Right atrium auricular region (tissue), 2 donors: ENCODE measurements at places on chromosomes 5 and 9. TPM values are rescaled to one million over a fixed set of nuclear protein-coding genes. Genes with fewer than 3 reads are reported as not detected.

ELP1 gene
- total RNA-seq, result 14.7 TPM

MEIKIN gene
- total RNA-seq, result not detected

TTC33 gene
- total RNA-seq, result 10.2 TPM

MEGF10 gene
- 3.0 TPM for total RNA-seq

DOCK2 gene
- 5.4 TPM for total RNA-seq

PIP5K1B gene
- total RNA-seq, result 18.4 TPM

ZNF367 gene
- total RNA-seq, result 0.75 TPM

GRCh38 chr9:128053560-128053959 lies 13.6 kb downstream of the NAIF1 start:
- DNase-seq, result no peak

DNA sequence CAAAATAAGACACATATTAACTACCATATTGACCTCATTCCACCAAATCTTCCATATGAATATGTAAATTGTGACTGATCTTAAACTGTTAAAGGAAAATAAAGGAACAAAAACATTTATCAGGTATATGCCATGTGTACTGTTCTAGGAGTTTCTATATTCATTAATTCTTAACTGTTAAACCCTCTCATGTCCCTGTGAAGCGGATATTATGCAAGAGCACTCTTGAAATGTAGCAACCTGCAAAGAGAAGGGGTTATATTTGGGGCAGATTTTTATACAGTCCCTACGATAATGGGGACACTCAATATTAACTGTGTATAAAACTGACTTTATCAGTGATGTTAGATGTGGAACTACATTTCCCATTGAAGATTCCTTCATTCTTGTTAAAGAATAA lies 184.9 kb upstream of the OR13F1 start:
- DNase-seq, result no peak

DNA sequence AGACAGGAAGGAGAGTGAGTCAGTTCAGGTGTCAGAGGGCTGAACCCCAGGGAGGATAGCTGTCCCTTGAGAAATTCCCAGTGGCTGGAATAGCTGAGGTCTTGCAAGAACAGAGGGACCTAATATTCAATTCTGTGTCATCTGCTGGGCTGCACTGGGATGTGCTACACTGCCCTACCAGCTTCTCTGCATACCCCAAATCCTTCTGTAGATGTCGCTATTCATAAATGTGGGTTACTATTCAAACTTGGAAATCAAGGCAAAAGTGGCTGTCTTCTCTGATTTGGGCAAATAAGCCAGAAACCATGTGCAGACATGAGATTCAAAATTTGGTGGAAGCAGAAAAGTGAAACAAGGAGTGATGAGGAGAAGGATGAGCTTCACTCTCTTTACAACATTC lies 16.3 kb downstream of the TNFSF8 start:
- no peak for DNase-seq

DNA sequence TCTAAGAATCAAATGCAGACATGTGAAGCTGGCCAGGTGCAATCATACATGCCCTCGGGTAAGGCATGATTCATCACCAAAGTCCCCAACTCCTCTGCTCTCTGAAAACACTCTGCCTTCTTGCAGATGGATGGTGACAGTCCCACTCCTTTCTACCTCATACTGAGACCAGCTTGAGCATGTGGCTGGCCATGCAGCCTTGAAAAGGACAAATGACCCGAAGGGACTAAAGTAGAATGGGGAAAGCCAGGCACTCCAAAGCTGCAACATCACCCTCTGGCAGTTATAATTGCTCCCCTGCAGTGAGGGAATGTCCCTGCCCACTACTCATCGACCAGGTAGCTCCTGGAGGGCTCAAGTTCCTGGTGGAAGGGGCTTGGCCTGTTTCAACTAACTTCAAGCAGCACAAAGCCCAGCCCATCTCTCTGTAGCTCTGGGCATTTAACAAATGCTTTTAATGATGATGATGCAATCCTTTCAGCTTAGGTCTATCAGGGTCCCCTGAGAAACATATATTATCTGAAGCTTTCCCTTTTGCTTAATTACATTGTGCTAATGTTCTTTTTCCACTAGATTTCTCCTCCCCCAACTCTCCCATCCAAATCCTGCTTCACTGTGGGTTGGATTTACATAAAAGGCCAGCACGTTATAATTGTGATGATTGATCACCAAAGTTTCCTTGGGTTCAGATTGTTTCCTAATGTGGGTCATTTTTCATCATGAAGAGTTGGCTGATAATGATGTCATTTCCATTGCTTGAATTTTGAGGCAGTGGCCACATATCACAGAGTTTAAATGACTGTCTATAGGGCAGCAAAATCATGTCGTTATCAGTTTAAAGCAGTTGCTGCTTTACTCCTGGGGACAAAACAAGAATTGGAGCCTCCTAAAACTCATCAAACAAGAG lies 436.5 kb upstream of the SLC30A5 start:
- DNase-seq, result no peak

- no peak for DNase-seq
Measured at GRCh38 chr5:43315682-43316081, 2.5 kb upstream of the HMGCS1 start.

- DNase-seq, result peak; percentile 38
Measured at GRCh38 chr9:34996905-34997279, 7.3 kb downstream of the DNAJB5 start.

DNA sequence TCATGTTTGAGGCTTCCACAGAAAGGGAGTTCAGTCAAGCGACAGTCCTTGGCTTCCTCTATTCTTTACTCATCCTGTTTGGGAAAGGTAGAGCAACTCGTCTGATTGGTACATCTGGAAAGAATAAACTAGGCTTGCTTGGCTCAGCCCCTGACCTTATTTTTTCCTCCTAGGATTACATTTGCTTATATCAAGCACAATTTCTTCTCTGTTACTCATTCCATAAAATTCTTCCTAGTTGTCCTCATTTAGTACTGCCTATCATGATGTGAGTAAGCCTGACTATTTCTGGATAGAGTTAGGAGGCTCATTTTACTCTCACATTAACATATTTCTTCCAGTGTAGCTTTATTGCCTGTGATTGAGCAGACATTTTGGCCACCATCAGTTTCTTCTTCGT lies 10.9 kb upstream of the CARNMT1 start:
- no peak for DNase-seq

GRCh38 chr5:168288349-168289245 lies 2.8 kb upstream of the WWC1 start:
- no peak for DNase-seq

- no peak for DNase-seq
Measured at GRCh38 chr5:132190161-132190817, 37.4 kb downstream of the P4HA2 start.

- no peak for DNase-seq
Measured at GRCh38 chr9:108889649-108890067, 27.6 kb downstream of the ACTL7A start.

DNA sequence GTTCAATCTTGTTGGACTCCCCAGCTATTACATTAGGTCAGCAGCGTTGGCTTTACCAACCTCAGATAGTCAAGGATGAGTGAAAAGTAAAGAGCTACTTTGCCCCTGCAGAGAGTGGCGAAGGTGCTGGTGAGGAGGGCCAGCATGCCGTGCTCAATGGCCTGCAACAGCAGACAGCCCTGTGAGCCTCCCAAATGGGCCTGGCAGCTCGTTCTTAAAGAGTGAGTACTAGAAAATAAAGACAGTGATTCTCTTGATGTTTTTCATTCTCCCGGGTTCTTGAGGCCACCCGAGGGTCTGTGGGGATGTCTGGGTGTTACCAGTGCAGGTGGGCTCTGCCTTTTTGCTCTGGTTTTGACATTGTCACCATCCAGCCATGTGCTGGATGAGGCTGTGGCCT lies 16.2 kb downstream of the GADD45G start:
- DNase-seq, result no peak

DNA sequence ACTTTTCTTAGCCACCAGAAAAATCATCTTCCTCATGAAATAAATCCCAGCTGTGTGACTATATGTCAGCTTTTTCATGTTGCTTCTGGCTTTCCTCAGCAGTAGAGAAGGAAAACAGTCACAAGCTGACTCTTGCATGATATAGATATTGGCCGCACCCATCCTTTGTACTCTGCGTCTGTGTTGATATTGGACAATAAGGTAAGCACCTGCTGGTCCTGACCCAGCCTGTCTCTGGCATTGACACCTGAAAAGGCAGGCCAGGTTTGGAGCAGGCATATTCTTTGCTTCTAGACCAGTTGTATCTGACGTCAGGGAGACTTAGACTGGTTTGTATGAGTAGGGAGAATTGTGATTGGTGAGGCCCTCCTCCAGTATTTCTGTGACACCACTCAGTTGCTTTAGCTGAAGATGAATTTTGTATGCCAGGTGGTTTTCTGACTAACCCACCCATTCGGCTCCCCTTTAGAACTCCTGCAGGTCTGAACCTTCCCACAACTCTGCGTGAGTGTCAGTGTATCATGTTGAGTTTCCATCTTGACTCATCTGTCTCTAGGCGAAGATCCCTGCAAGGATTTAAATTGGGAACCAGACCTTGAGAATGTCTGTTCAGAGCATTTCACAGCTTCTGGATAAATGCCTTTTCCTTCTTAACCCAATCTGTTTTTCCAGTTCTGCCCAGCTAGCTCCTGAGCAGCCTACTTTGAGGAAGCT lies 151.2 kb upstream of the RUSC2 start:
- no peak for DNase-seq

DNA sequence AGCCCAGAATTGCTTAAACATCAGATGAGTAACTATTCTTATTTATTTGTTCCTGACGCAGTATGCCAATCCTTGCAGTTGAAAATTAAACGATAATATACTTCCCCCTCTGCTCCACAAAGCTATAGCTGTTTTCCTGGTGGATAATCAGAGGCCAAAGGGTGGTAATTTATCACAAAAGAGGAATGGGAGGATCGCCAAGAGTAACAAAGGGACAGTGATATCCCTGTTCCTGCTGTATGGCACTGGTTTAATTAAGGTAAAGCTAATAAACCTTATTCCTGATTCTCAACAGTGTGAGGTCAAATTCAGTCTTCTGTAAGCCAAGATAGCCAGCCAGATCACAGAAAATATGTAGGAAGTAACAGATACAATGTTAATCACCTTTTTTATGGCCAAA lies 33.4 kb upstream of the PTGER4 start:
- DNase-seq, result no peak

DNA sequence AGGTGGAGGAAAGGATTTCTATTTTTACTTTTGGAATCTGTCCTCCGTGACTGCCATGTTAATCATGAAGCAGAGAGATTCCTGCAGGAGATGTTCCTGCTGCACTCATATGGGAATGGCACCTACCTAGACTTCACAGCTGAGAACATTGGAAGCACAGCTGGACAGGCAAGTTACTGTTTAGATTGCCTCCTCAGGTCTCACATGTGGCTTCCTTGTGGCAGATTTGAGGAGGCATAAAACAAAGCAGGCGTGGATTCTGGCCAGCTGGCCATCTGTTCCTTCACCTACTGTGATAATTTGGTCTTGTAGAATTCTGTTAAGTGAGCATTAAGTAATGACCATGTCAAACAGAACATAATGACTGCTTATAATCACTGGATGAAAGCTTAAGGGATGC lies 193.4 kb downstream of the EDIL3 start:
- DNase-seq, result no peak

DNA sequence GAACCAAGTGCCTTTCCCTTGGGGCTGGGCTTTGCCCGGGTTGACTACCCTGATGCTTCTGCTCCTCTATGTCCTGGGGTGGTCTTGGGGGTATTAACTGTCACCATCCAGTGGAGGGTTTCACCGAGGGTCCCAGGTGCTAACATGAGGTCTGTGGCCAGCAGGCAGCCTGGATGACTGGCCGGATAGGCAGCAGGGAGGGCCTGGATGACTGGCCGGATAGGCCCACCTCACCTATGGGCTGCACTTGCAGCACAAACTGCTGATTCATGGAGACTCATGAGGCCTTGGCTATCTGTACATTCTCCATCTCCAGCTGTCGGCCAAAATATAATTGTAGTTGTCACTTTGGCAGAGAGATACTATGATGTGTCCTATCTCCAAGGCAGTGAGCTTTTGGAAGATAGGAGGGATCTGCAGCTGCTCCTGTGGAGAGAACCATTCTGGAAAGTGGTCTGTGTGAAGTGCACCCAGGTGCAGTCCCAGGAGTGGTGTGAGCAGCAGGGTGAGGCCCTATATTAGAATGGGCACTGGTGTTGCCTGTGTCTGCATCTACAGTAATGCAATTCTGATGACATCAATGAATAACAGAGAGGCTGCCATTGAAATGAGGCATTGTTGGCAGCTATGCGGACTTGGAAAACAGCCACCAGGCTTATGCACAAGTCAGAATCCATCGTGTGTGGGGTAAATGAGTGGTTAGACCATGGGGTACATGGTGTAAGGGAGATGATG lies 26.3 kb upstream of the CDKN2AIPNL start:
- no peak for DNase-seq

DNA sequence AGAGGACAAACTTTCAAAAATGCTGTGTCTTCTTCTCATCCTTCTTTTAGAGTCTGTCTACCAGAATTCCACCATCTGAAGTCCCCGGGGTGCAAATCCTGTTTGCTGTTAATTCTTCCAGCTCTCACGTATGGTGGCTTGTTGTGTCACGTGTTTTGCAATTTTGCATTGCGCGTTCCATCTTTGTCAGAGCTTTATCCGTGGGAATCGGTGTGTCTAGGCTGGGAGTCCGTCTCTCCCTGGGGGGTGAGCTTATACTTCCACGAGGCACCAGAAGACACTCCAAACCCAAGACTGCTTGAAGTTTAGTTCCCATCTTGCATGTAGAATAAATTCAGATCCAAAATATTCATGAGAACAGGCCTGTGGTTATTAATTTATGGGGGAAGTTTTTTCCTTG lies 6.1 kb upstream of the FIBCD1 start:
- DNase-seq, result no peak
